ENCODE measurements at places on chromosomes 2 and 18.

DNA sequence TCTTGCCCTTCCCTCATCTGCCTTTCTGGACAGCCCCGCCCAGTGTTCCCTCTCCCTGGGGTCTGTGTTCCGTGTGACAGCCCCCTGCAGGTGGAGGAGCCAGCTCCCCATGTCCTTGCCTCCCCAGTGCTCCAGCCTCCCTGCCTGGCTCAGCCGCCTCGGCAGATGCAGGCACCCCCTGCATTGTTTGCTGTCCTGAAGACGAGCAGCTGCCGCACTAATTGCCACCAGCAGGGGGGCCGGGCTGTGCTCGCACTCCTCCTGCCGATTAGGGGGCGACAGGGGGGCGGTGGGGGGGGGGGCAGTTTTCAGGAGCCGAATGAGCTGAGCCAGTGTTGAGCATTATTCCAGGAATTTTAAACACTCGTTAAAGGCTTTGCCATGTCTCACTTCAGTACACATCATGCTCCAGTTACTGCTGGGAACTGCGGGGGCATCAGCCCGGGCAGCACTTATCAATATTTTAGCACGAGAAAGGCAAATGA lies 23.3 kb downstream of the SIX3 start:
- no peak for DNase-seq

DNA sequence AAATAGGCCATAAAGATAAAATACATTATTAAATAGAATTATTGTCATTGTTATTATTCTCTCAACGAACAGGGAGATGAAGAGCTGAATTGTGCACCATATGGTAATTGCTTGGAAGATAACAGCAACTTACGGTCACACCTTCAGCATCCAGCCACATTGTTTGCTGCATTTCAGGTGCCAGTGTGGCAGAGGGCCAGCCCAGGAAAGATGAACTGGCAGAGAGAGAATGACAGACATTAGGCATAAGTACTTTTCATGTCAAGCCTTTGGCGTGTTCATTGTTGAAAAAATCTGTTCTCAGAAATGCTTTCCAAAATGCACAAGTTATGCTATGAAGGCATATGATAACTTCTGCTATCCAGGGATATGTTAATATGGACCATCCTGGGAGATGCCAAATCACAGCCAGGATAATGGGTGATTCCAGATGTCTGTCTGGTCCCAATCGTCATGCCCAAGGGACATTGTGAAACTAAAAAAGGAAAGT lies 748.6 kb upstream of the PIK3C3 start:
- no peak for DNase-seq

- no peak for DNase-seq
These were observed 138.8 kb downstream of the WDSUB1 start for GRCh38 chr2:159147690-159148089.

- no peak for DNase-seq
These were observed 1.7 kb downstream of the ERFE start for GRCh38 chr2:238160206-238161129.

DNA sequence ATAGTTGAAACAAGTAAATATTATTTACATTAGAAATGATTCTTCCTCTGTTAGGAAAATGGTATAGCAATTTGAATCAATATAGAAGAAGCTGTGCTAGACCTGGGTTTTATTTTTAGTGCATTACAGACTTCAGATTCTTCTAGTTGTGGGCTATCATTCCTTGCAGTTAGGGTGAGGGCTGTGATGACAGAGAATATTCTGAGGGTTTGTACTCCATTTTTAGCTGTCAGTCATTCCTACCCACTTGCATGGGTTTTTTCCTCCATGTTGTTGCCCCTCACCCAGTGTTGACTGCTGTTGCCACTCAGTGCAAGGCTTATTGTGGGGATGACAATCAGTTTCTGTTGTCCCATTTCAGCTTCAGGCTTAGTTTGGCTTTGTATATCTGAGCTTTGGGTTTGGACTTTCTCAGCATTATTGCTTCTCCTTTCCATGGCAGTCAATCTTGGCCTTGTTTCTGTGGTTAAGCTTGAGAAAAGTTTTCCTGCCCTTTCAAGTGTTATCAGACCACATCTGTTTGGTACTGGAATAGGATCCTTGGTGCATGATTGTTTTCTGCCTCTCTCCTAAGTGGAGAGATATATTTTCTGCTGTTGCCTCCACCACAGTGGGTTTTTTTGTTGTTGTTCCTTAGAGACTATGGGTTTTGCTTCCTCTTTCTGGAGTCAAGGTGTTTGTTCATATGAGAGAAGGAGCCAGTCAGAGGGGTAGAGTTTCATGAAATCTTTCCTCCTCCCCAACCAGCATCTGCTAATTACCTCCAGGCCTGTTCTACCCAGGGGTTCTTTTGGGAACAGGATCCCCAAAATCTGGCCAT lies 312.7 kb upstream of the CWC22 start:
- DNase-seq: no peak

DNA sequence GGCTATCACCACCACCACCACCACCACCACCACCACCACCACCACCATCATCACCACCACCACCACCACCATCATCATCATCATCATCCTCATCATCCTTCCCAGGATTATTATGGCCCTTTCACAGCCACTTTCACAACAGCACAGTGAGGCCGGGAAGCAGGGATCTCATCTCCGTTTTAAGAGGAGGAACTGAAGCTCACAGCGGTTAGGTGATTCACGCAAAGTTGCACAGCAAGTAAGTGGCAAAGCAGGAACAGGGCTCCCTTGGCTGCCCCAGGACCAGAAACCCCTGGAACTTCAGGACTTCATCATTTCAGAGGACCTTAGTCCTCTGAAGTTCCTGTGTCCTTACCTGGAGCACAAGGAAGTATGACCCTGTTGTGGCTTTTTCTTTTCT lies 26.8 kb downstream of the MRPL35 start:
- no peak for DNase-seq

DNA sequence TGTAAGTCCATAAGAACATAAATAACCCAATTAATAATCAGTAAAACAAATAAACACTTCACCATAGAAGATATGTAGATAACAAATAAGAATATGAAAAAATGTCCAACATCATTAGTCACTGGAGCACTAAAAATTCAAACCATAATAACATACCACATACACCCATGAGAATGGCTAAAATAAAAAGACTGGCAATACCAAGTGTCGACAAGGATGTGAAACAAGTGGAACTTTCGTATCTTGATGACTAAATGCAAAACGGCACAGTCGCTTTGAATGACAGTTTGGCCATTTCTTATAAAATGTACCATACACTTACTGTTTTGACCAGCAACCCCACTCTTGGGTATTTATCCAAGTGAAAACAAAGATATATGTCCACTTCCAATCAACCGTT lies 26.8 kb downstream of the ANKMY1 start:
- DNase-seq: no peak

DNA sequence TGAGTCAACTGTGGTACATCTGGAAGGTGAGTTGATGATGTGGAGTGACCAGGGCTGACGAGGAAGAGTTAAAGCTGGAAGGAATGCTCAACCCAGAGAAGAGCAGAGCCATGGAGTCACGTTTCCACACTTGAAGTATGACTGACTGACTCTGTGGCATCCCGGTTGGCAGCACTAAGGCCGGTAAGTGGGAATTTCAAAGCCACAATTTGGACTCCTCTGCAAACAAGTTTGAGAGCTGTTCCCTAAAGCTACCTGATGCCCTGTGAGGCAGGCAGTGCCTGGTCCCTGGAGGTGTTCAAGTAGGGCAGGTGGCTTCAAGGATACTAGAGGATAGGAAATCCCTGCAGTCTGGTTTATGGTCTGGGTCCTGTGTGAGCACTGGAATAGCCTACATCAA lies 69.3 kb upstream of the ITGB6 start:
- DNase-seq: no peak

- no peak for DNase-seq
These were observed 45.6 kb upstream of the ARHGAP15 start for GRCh38 chr2:143083636-143084035.

Data from GM18507 (cell line).